ENCODE measurements at places on chromosomes 2 and 18.
A peak's percentile ranks its signal among the peaks of the same experiment; 100 is the strongest.

- no peak for DNase-seq
Measured at GRCh38 chr2:73177645-73178255, 24.6 kb upstream of the NOTO start.

- no peak for DNase-seq
Measured at GRCh38 chr18:23539296-23539695, 36.0 kb downstream of the RMC1 start.

DNA sequence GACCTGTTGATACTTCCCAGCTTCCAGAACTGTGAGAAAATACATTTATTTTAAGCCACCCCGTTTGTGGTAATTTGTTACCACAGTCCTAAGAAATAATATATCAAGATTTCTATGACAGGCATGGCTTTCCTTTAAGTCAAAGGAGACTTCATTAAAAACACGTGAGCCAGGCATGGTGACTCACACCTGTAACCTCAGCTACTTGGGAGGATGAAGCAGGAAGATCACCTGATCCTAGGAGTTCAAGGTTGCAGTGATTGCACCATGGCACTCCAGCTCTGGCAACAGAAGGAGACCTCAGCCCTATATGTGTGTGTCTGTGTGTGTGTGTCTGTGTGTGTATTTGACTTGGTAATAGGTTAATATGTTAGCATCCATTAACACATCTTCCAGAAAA, 69.8 kb upstream of the SCN7A start:
- no peak for DNase-seq

DNA sequence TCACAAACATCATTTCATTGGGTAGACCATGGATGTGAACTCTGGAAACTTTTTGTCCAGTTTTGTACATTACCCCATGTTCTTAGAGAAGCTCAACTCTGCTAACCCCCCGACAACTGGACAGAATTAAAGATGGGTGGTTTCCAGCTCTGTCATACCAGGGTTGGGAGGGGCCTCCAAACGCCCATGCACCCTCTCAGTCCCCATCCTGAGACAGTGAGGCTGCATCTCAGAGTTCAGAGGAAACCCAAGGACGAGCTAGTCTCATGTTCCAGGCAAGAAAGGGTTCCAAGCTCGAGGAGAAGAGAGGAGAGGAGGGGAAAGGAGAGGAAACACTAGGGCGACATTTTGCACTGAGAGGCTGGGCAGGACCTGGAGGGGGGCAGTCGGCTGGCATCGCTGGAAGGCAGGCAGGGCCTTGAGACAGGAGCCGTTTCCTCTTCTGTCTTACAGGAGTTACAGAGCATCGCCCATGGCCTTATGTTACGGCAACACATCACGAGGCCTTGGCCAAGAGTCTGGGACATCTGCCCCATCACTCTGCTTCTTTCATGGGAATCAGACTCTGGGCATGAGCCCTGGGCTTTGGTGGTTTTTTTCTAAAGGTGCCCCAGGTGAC, 16.4 kb downstream of the MAL start:
- DNase-seq = no peak

DNA sequence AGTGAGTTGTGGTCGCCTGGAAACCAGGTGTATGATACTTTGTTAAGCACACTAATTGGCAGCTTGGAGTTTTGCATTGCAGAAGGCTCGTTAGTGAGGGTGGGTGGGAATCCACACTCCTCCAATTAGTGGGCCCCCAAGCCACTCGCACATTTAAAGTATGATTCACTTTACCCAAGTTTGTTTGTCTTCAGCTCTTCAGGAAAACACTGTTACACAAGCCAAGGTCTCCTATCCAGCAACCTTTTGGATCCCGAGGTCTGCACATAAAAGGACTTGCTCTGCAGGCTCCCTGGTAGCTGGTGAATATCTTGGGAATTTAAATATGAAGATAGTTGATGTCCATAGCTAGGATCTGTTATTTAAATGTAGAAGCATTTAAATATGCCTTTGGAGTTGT, 66.1 kb downstream of the NPAS2 start:
- no peak for DNase-seq

DNA sequence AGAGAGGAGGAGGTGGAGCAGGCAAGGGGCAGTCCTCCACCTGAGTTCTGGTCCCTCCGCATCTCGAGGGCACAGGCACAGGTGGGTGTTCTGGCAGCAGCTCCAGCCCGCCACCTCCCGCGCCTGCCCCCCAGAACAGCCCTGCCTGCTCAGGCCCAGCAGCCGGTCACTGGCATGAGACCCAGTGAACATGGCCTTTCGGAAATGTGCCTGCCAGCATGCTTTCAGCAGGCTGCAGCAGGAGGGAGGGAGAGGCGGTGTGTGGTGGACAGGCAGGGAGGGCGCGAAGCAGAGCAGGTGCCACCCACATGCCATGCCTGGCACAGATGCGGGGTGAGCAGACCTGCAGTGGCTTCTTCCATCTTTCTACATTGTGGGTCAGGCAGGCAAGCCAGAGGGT, 3.4 kb upstream of the OR6B3 start:
- DNase-seq = no peak

GRCh38 chr18:78304192-78305164, 675.1 kb upstream of the SALL3 start:
- DNase-seq = no peak

- no peak for DNase-seq
Measured at GRCh38 chr18:52289392-52289791, 50.6 kb upstream of the DCC start.

GRCh38 chr2:86044045-86044444, 61.6 kb downstream of the POLR1A start:
- DNase-seq = no peak

DNA sequence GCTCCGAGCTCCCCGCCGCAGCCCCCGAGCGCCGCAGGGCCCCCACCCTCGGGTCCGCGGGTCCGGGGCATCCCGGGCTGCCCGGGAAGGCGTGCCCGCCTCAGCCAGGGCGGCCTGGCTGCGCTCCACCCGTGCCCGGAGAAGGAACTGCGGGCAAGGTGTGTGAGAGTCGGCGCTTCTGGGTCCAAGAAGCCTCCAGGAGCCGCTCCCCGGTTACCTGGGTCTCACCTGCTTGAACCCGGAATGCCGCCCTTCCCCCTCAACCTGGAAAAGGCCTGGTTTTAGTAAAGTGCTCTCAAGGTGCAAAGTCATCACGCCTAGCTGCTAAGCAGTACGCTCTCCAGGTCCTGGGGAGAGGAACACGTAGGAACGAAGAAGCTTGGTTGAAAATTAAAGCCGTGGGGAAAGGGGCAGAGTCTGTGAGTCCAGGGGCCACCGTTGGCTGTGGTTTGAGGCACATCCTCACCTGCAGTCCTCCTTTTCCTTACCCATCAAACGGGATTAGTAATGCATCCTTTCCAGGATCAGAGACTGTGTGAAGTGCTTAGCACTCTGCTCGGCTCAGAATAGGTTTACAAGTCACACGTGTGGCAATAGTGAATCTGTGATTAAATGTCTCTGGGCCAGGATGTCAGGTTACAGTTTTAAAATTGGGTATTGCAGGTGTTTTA, 1.2 kb downstream of the ASAP2 start:
- no peak for DNase-seq

GRCh38 chr2:138016351-138017087, 52.2 kb downstream of the HNMT start:
- no peak for DNase-seq

DNA sequence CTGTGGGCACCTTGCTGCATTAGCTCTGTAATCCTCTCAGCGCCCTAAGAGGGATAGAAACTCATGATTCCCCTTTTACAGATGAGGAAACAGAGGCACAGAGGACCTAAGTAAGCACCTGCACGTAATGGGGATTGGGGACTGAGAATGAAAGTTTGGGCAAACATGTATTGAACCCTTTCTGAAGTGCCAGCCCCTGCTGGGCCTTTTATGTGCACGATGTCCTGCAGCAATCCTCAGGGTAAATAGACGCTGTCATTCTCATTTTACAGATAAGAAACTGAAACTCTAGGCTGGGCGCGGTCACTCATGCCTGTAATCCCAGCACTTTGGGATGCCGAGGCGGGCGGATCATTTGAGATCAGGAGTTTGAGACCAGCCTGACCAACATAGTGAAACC, 117.4 kb downstream of the STPG4 start:
- DNase-seq = no peak

- DNase-seq = no peak
Measured at GRCh38 chr18:61606759-61607158, 273.5 kb downstream of the CDH20 start.

DNA sequence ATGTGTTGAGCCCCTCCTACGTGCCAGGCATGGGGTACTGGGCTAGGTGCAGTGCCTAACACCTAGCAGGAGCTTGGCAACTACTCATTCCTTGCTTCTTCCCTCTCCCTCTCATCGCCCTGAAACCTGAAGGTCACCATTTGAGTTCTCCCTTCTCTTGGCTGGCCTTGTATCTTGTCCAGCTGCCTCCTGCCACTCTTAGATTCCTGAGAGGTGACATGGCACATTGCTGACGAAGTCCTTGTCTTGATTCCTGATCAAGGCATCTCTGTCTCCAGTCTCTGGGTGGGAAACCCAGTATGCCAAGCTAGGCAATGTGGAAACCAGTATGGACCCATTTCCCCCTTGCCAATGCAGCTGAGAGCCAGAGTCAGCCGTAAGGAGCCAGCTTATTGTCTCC, 9.0 kb upstream of the EFR3B start:
- no peak for DNase-seq

GRCh38 chr2:204346906-204347305, 198.4 kb upstream of the PARD3B start:
- no peak for DNase-seq

DNA sequence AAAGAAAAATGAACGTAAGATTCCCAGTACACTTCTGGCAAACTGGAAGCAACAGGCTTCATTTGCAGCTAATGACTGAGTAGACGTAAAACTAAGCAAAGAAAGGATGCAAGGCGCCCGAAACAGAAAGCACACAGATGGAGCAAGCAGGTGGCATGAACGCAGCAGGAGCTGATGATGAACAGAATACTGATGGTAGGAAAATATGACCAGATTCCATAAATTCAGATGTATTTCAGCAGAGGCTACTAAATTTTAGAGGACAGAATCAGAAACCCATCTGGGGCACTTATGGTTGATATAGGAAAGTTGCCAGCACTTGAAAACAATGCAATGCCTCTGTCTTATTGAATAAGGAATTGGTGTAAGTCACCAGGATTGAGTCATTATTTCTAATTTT, 658.7 kb upstream of the LINC00305 start:
- no peak for DNase-seq

GRCh38 chr18:2082676-2083075, 488.6 kb downstream of the METTL4 start:
- DNase-seq = no peak

GRCh38 chr18:76985951-76986236, 146.7 kb downstream of the MBP start:
- DNase-seq = no peak

DNA sequence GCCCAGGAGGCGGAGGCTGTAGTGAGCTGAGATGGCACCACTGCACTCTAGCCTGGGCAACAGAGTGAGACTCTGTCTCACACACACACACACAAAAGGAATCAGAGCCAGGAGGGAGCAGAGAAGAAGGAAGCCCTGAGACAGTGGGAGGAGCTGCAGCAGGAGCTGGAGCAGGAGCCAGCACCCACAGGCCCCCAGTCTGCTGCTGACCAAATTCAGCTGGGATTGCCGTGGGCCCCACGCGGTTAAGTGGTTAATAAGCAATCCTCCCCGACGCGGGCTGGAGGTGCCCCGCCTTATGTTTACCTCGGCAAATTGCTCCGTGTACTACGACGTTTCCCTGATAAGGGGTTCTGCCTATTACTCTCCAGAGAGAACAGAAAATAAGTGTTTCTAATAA, 265.3 kb downstream of the TWIST2 start:
- DNase-seq = no peak

DNA sequence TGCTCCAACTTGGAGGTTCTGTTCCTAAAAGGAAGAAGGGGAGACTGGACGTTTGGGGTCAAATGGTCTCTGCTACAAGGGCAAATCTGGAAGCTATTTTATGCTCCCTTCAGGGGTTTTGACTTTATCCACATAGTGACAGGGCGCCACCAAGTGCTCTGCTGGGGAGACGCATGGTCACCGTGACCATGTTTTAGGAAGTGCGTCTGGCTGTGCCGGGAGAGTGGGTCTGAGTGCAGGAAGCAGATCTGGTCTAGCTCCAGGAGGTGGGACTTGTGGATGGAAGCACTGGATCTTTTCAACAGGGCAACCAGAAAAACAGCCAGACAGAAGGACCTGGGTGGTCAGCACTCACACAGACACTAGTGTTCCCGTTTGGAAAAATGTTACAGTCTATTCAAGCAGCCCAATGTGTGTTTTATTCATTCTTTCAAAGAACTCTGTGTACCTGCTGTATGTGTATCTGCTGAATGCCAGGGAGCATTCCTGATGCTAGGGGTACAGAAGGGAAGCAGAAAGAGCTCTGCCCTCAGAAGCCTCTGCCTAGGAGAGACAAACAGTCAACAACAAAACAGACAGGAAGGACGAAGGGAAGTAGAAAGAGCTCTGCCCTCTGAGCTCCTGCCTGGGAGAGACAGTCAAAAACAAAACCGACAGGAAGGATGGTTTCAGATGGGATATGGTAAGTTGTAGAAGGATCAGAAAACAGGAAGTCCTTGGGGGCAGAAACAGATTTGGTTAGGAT, 14.3 kb downstream of the IMPA2 start:
- DNase-seq = peak; percentile 58

GRCh38 chr2:71713581-71714580, 260.5 kb downstream of the DYSF start:
- DNase-seq = no peak

- no peak for DNase-seq
Measured at GRCh38 chr18:3207565-3207964, 12.2 kb downstream of the MYOM1 start.

DNA sequence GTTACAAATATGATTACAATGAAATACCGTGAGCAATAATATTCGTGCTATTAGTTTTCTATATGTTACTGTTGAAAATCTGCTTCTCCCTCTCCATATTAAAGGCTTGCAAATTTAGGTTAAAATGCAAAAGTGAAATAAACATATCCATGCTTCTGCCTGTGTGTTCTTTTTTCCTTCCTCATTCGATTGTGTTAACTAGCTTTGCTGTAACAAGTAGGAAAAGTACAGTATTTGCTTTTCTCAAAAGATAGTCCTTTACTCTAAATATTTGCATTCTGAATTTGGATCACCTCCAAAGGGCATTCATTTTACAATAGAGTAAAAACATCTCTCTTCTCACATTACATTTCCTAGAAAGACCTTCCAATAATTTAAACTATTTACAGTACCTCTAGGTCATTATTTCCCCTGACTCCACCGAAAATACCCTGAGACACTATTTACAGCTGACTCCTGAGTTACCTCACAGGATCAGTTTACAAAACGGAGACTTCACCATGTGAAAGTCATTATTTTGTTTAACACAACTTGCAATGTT, 835.0 kb upstream of the FANCL start:
- no peak for DNase-seq

- DNase-seq = no peak
Measured at GRCh38 chr2:120779781-120780283, 44.2 kb downstream of the GLI2 start.

GRCh38 chr2:1600191-1601066, 143.9 kb downstream of the PXDN start:
- no peak for DNase-seq

GRCh38 chr2:143085125-143085784, 44.0 kb upstream of the ARHGAP15 start:
- peak; percentile 74 for DNase-seq

- peak; percentile 32 for DNase-seq
Measured at GRCh38 chr18:23306822-23307221, 146.3 kb upstream of the RIOK3 start.
